CD4-positive, alpha-beta T cell treated with Interleukin-17A for 1 hour (primary cell): ENCODE measurements at places on chromosomes 1 and 21.
A peak's percentile ranks its signal among the peaks of the same experiment; 100 is the strongest.

DNA sequence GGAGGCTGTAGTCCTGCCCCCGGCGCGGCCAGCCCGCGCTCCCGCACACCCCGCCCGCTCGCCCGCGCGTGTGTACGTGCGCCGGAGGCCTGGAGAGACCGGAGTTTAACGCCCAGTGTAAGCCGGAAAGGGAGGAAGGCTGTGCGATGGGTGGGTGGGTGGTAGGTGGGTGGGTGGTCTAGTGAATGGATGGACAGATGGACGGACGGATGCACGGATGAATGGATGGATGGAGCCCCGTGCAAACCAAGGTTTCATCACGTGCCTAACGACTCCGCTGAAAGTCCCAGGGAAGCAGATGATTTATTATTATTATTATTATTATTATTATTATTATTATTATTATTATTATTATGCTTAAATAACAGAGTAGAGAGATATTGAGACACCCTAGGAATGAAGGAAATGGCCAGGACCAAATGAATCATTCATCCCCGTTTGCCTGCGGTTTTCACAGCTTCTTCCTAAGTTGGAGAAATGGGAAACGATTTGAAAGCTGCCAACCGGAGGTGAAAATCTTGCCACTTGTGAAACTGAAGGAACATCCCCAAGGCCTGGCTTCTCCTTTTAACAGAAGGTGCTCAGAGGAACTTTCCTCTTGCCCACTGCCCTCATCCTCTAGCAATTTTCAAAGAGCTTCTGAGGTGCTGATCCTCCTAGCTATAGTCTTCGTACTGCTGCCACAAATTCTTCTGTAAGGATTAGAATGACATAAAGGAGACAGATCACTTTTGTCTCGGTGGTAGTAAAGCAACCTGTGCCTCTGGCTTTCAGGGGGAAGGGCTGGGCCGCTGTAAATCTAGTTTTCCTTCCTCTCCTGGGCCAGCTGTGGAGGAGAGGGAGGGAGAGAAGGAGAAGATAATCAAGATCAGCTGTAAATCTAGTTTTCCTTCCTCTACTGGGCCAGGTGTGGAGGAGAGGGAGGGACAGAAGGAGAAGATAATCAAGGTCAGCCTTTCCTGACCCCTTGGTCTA is 648 bp upstream of the RGS7 start:
- no peak for DNase-seq

GRCh38 chr1:104195395-104195794 is 445.7 kb downstream of the AMY1C start:
- no peak for DNase-seq

DNA sequence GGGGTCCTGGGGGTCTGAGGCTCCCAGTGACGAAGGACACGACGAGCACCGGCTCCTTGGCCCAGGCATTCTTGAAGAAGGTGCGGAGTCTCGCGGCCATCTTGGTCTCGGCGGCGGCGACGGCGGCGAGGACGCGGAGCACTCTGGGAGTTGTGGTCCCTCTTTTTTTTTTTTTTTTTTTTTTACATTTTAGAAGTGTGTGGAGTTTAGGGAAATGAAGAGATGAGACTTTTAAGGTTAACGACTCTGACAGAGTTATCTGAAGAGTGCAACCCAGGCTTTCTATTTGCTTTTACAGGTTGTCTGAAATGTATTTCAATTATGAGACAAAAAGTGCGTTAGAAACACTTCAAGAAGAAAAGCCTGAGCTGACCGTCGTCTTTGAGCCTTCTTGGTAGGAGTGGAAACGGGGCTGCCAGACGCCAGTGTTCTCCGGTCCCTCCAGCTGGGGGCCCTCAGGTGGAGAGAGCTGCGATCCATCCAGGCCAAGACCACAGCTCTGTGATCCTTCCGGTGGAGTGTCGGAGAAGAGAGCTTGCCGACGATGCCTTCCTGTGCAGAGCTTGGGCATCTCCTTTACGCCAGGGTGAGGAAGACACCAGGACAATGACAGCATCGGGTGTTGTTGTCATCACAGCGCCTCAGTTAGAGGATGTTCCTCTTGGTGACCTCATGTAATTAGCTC is 9.7 kb downstream of the OR2B11 start:
- peak; percentile 32 for DNase-seq

DNA sequence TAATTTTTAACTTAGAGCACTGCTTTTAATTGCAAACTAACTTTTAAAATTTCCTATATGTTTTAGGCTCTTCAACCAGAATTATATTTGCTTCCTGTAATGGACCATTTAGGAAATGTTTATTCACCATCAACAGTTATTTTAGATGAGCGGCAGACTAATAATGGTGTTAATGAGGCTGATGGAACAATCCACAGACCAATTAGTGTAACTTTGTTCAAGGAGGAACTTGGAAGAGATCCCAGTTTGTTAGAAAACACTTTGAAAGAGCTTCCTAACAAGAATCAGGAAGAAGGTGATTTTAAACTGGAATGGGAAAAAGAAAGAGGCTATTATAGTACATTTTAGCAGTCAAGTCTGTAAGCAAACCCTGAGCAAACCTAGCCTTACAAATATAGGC is 19.4 kb upstream of the GNG5 start:
- DNase-seq = no peak
